T-helper 9 cell (primary cell): ENCODE measurements at places on chromosomes 7 and 10.

- DNase-seq = no peak
These were observed 8.1 kb upstream of the VDAC2 start for GRCh38 chr10:75202321-75203045.

GRCh38 chr10:98106531-98106930 is 27.9 kb upstream of the R3HCC1L start:
- DNase-seq = no peak

DNA sequence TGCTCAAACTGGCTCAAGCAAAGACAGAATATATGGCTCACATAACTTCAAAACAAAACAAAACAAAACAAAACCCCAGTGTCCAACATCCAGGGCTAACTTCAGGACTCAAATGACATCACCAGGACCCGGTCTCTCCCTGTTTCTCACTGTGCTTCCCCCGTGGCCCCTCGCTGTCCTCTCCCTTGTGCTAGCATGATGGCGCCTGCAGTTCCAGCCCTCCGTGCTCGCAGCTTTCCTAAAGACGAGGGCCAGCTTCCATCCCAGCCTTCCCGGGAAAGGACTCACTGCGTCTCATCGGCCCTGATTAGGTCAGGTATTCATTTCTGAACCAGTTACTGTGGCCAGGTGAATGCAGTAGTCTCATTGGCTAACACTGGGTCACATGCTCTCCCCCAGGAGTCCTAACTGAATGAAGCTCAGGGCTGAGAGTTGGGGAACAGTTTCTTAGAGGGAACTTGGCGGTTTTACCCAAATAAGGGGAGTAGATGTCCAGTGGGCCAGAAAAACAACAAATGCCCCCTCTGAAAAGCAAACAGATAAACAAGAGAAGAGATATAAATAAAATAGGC is 33.0 kb upstream of the CTBP2 start:
- DNase-seq = no peak

DNA sequence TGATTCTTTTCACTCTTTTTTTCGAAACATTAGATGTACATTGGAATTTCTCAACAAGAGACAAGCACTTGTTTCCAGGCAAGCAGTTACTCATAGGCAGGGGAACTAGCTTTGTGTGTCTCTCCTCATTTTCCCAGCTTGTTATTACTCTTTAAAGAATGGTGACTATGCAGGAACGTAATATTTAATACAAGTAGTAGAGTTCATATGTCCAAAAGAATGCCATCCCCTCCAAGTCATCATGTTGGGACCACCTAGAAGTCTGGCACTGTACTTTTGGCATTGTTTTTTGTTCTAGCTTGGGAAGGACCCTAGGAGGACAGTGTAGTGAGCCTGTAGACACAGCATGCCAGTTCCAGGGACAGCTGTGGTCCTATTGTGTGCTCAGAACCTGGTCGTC is 650.7 kb downstream of the INHBA start:
- no peak for DNase-seq

- no peak for DNase-seq
These were observed 109.6 kb downstream of the KIF20B start for GRCh38 chr10:89810908-89811525.

GRCh38 chr7:78326189-78326588 is 527.6 kb downstream of the PHTF2 start:
- DNase-seq = no peak

DNA sequence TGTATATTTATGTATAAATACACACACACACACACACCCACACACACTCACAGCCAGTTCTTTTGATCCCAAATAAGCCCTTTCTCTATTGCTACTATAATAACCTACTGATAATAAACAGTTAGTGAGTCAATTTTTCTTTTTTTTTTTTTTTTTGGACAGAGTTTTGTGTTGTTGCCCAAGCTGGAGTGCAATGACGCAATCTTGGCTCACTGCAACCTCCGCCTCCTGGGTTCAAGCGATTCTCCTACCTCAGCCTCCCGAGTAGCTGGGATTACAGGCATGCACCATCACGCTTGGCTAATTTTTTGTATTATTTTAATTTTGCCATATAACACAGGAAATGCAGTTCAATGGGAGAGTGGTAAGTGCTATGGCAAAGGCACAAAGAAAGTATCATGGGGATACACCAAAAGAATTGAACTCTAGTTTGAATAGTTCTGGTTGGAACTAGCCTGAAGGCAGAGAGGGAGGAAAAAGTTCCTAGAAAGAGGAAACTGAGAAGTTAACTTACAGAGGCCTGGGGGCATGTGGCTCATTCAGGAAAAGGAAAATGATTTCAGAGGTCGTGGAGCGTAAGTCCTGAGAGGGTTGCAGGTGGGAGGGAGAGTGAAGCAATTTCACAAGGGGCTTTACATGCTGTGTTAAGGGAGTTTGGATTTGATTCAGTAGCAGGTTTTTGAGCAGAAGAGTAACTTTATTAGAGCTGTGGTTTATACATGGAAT is 44.4 kb upstream of the JCAD start:
- no peak for DNase-seq

GRCh38 chr10:114767986-114768821 is 53.4 kb upstream of the FHIP2A start:
- no peak for DNase-seq

GRCh38 chr10:52526251-52526823 is 212.3 kb downstream of the DKK1 start:
- no peak for DNase-seq

GRCh38 chr10:125161707-125162119 is 1.4 kb upstream of the CTBP2 start:
- DNase-seq = no peak

DNA sequence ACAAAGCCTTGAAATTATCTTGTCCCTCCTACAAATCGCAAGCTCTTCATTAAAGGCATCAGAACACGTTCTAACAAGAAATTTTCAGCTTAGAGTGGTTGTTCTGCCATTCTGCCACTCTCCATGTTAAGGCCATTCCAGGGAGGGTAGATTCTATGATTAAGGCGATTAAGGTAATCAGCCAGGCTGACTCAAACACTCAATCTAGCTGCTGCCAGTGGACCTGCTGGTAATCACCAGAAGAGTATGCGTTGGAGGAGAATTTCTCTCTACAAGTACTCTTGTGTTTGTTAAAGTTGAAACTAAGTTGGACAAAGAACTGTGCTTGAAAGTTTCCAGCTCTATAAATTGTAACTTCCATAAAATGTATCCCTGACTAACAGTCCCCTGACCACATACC is 149.2 kb upstream of the COL1A2 start:
- DNase-seq = no peak

GRCh38 chr7:157493017-157493416 is 156.2 kb downstream of the DNAJB6 start:
- DNase-seq = no peak

DNA sequence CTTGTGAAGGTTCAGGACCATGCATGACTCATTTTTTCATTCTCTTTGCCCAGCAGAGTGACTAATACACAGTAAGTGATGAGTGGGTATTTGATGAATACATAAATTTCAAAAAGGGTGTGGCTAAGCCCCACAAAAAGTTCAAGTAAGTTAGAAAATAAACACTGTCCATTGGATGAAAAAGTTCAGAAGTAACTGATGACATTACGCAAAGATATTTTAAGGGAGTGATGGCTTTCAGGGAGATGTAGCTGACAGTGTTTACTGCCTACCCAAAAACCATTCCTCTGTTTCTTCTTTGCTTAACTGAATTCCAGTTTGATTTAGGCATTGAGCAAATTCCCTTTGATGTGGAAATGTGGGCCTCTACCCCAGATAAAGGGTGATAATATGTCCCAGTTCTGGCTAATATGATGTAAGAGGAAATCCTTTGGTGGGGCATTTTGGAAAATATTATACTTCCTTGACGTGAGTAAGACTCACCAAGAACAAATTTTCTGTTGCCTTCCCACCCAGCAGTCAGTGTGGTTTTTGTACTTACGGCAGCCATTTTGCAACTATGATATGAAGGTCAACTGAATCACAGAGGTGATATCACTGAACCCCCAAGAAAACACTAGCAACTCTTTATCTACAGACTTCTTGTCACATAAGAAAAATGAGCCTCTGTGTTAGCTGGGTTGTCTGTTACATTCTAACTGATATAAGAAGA is 29.0 kb upstream of the EBLN1 start:
- DNase-seq = no peak

DNA sequence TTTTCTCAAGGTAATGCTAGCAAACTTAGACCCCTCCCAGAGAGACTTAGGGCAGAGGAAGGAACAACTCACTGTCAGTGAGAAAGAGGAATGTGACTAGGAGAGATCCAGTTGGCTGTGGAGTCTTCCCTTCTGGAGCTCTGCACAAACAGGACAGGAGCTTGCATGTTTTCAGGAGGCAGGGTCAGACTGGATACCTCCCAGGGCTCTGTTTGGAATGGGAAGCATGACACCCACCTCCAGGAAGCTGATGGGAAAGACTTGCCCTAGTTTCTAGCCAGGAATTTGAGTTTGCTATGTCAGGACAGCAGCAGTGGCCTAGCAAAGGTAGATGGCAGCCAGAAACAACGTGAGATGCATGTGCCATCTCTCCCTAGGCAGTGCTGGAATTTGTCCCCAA is 40.6 kb downstream of the GHRHR start:
- DNase-seq = no peak
